ENCODE measurements at places on chromosomes 12 and 14.
A peak's percentile ranks its signal among the peaks of the same experiment; 100 is the strongest.

DNA sequence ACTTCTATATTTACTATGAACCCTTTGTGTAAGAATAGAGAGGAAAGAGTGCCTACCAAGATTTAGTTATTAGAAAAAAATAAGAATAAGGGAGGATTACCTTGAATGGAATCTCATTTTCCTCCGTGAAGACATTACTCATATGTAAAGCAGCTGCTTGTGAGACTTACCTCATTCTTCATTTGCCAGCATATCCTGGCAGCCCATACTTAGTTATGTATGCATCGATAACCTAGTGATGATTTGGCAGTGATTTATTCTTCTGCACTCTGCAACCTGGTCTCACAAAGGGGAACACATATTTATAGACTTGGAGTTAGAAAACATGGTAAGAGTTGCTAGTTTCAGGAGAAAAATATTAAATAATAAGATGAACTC lies 56.8 kb downstream of the LRFN5 start:
- DNase-seq = no peak

GRCh38 chr14:90615517-90616060 lies 200.6 kb downstream of the TTC7B start:
- DNase-seq = no peak

DNA sequence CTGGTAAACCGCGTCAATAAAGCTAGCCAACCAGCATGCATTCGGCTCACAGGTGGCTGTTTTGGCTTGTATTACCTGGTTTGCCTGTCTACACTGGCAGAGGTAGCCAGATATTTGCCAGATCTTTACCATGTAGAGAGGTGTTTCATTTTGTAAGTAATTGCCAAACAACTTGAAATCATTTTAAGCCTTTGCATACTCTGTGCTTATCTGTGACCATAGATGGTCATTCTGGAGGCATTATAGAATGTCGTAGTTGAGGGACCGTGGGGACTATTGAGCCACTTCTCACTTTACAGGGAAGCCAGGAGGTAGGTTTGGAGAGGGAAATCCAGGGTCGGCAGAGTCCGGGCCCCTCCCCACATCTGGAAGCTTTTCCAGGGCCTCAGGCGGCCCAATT lies 5.9 kb downstream of the ADGRD1 start:
- DNase-seq = no peak

DNA sequence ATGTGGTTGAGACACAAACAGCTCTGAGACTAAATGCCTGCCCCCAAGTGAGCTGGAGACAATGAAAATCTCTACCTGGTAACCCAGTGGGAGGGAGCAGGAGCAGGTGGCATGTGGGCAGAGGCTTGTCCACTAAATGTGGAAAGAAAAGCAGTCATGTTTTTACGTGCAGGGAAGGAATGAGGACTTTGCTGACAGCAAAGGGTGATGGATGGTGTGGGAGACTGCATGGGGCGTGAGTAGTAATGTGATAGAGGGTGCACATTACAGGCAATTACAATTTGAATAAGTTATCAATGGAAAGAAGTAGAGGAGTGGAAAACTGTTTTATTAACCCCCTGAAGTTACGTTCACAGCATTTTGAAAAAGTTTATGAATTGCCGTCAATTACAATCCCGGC lies 176.6 kb downstream of the NRXN3 start:
- no peak for DNase-seq

- DNase-seq = no peak
Measured at GRCh38 chr12:107339932-107340331, 246.6 kb upstream of the CRY1 start.

GRCh38 chr12:67714648-67715047 lies 66.1 kb downstream of the DYRK2 start:
- no peak for DNase-seq

- DNase-seq = no peak
Measured at GRCh38 chr12:70360218-70360617, 5.9 kb upstream of the KCNMB4 start.

- no peak for DNase-seq
Measured at GRCh38 chr12:72723732-72724131, 451.6 kb downstream of the TRHDE start.

DNA sequence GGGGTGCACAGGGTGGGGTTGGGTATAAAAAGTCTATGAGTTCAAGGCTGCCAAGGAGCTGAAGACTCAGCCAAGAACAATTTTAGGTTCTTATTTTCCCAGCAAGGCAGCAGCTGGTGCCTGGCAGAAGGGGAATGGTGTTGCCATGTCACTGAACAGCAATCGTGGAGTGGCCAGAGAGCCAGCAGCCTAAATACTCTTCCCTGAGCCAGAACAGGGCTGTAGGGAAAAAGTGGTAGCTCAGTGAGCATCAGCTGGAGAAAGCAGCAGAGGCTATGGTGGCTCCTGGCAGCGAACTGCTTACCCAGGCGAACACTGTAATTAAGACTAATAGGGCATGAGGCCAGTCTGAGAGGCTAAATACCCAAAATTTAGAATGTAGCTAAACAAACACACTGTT lies 334.9 kb downstream of the RMST start:
- no peak for DNase-seq

GRCh38 chr14:92686900-92687427 lies 61.5 kb downstream of the LGMN start:
- DNase-seq = peak; percentile 67

DNA sequence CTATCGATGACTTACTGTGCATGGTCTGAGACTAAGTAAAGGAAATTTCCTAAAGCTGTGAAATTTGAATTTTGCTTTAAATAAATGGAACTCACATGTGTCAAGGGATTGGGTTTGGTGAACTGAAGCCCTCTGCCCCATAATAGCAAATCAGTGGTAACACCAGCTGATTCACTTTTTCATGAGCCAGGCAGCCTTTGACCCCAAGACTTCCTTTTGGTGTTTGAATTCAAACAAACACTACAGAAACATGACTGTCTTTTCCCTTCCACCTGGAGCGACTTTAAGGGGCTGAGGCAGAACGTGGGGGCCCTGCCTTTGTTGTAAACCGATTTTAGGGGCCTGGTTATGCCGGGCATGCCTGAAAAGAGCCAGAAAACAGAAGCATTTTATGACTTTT lies 28.8 kb downstream of the KCTD10 start:
- DNase-seq = no peak

DNA sequence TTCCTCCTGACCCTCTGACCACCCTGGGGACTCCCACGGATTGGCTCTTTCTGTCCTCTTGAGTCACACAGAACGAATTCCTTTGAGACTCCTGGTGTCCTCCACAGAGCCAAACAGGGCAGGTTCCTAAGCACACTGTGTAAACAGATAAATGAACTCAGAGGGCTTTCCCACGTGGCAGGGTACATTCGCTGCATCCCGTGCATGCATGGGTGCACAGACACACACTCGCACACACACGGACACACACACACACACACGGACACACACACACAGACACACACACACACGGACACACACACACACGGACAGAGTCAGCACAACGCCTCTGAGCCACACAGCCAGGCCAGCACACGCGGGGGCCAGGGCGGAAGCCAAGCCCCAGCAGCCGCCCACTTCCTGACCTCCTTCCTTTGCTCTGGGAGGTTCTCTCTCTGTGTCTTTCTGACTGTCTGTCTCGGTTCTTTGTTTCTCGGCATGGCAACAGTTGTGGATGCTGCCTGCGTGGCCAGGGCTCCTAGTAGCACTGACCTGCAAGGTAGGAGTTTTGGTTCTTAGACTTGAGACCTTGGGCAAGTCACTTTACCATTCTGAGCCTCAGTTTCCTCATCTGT lies 706 bp downstream of the CRACR2A start:
- peak; percentile 74 for DNase-seq

DNA sequence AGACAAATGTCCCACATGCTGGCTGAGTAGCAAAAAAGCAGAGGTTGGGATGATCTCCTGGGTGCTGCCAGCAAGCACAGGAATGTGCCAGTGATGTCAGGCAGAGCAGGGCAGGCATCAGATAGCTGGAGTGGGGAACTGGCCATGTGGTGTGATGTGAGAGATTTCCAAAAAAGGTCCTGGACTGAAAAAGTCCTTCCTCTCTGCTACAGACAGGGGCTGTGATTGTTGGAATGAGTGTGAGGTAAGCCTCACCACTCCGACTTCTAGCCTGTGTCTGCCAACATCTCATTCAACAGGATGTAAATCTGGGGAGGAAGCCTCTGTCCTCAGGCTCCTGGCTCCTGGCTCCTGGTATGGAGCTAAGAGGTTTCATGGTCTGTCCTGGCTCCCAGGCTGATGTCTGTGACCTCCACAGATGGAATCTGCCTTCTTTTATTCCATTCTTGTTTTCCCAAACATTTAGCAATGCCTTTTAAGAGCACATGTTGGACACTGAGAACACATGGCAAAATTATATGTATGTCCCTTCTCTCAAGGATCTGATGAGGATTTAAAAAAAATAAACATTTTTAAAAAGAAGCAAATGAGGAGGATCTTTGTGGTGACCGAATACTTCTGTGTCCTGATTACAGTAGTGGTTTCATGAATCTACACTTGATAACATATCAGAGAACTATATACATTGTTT lies 50.1 kb upstream of the STK38L start:
- no peak for DNase-seq

All from CD4-positive, alpha-beta T cell treated with Interleukin-15 for 4 hours (primary cell).